ENCODE measurements at places on chromosomes 2 and 18.

GRCh38 chr2:240384711-240385450, 50.6 kb upstream of the GPC1 start:
- DNase-seq = no peak

- peak; percentile 39 for DNase-seq
Measured at GRCh38 chr2:224630659-224631550, 45.7 kb upstream of the CUL3 start.

GRCh38 chr2:23083966-23084365, 301.0 kb upstream of the KLHL29 start:
- DNase-seq = no peak

GRCh38 chr2:23824777-23825212, 102.1 kb downstream of the ATAD2B start:
- DNase-seq = peak; percentile 41

GRCh38 chr2:189819297-189819704, 35.1 kb downstream of the PMS1 start:
- DNase-seq = no peak

- no peak for DNase-seq
Measured at GRCh38 chr2:20530520-20530919, 83.6 kb downstream of the RHOB start.

GRCh38 chr18:65227970-65228369, 522.8 kb upstream of the CDH7 start:
- DNase-seq = no peak

GRCh38 chr2:43727634-43728014, 46.2 kb upstream of the DYNC2LI1 start:
- DNase-seq = no peak

GRCh38 chr18:38602341-38602740, 1036.7 kb upstream of the CELF4 start:
- no peak for DNase-seq

DNA sequence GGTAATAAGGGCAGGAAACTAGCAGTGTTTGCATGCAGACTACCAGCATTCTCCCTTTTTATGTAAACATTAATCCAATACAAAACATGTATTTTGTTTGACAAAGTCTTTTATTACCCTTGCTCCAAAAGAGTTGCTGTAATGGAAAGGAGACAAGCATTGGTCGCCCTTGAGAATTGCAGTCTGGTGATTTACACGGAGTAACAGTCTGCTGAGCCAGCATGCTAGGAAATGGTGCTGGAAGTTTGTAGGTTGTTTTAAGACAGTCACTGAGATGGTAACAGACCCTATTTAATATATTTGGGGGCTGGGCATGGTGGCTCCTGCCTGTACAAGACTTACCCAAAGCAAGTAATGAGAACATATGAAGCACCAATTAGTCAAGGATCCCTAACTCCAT, 2.8 kb upstream of the PRKCE start:
- no peak for DNase-seq

GRCh38 chr2:138818556-138818955, 38.4 kb upstream of the NXPH2 start:
- DNase-seq = no peak

- no peak for DNase-seq
Measured at GRCh38 chr2:64166637-64167420, 22.6 kb upstream of the PELI1 start.

GRCh38 chr18:9174302-9174701, 37.7 kb downstream of the ANKRD12 start:
- no peak for DNase-seq

DNA sequence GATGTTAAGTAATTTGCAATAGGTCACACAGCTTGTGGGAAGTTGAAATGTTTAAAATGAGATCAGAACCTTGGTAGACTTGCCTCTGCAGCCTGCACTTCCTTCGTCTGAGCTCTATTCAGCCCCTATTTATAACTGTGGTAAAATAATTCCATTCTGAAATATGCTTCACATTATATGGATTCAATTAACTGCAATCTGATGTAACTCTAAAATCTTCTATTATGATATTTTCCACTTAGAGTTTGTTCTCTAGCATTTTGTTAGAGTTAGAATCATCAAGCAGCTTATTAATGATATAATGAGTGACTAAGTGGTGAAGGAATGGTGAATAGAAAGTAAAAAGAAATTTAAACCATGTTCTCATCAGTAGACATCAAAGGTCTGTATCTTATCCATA, 139.6 kb upstream of the ARHGAP28 start:
- no peak for DNase-seq

DNA sequence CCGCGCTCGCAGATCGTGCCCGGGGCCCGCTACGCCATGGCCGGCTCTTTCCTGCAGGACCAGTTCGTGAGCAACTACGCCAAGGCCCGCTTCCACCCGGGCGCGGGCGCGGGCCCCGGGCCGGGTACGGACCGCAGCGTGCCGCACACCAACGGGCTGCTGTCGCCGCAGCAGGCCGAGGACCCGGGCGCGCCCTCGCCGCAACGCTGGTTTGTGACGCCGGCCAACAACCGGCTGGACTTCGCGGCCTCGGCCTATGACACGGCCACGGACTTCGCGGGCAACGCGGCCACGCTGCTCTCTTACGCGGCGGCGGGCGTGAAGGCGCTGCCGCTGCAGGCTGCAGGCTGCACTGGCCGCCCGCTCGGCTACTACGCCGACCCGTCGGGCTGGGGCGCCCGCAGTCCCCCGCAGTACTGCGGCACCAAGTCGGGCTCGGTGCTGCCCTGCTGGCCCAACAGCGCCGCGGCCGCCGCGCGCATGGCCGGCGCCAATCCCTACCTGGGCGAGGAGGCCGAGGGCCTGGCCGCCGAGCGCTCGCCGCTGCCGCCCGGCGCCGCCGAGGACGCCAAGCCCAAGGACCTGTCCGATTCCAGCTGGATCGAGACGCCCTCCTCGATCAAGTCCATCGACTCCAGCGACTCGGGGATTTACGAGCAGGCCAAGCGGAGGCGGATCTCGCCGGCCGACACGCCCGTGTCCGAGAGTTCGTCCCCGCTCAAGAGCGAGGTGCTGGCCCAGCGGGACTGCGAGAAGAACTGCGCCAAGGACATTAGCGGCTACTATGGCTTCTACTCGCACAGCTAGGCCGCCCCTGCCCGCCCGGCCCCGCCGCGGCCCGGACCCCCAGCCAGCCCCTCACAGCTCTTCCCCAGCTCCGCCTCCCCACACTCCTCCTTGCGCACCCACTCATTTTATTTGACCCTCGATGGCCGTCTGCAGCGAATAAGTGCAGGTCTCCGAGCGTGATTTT, 7.6 kb downstream of the TBR1 start:
- DNase-seq = peak; percentile 45

DNA sequence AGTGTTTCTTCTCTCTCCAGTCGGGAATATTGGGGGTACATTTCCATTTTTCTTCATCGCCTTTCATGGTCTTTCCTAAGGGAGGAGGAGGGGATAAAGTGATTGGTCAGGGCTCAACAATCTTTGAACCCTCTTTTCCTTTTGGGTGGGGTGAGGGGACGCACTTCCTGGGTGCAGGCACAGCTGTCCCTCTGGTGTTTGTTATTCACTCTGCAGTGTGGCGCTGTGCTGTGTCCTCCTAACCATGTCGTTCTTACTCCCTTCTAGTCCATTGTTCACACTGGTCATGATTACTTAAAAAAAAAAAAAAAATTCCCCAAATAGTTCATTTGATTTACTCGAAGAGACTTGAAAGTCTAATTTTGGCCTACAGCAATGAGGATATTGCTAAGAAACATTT, 44.4 kb downstream of the ZBTB14 start:
- no peak for DNase-seq

DNA sequence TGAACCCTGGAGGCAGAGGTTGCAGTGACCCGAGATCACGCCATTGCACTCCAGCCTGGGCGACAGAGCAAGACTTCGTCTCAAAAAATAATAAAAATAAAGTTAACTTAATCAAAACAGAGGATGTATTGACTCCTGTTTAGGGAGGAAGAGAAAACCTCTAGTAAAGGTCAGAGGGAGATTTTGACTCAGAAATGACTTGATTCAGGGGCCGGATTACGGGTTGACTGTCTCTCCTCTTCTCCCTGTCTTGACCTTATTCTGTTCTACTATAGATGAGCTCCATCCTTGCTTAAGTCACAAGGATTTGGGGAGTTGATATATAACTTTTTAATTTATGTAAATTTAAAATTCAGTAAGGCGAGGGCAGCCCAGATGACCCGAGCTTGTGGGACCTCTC, 71.0 kb downstream of the COX7A2L start:
- DNase-seq = no peak

GRCh38 chr2:163347982-163348856, 387.6 kb downstream of the FIGN start:
- DNase-seq = peak; percentile 11

- no peak for DNase-seq
Measured at GRCh38 chr2:162711832-162712540, 126.6 kb downstream of the KCNH7 start.

- no peak for DNase-seq
Measured at GRCh38 chr18:66111018-66111417, 360.2 kb downstream of the CDH7 start.

- DNase-seq = peak; percentile 40
Measured at GRCh38 chr2:181742922-181743722, 62.8 kb upstream of the NEUROD1 start.

GRCh38 chr2:65579506-65580235, 147.3 kb upstream of the SPRED2 start:
- no peak for DNase-seq

DNA sequence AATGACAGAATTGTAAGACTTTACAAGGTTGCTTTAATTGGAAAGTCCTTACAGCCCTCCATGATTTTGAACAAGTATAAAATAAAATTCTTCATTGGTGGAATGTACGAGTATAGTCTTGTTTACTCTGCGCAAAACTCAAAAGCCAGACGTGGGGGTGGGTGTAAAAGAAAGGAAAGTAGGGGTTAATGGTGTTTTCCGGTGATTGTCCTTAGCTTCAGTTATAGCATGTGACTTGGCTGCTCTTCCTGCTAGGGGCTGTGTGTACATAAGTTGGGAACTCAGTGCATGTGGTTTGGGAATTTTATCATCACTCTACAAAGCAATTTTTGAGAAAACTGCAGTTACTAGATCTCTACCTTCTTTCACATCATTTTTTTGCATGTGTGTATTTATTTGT, 82.4 kb upstream of the CAVIN2 start:
- DNase-seq = no peak

DNA sequence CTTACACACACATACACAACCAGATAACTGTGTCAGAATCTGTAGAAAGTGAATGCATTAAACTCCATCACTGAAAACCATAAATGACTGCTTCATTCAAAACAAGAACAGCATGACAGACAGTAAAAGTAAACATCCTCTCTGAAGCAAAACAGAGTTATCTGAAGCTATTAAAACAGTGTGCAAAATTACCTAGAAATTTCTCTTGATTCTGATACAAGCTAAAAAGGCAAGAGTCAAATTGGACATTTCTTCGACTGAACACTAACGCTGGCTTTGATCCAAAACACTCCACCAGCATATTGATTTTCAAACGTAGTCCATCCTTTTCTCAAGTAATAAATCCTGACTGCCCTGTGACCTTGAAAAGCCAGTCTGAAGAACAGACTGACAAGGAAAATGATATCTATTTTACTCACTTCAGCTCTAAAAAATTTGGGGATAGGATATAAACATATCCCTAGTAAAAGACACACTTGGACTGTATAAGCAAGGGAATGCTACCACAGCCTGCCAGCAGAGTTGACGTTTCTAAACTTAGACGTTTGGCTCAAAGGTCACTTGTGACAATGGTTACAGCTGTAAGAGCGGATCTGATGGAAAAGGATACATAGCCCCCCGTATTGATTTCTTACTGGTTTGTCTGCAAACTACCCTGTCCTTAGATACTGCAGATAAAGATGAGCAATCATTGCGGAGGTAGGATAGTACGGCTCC, 128.9 kb upstream of the ITGB6 start:
- no peak for DNase-seq

DNA sequence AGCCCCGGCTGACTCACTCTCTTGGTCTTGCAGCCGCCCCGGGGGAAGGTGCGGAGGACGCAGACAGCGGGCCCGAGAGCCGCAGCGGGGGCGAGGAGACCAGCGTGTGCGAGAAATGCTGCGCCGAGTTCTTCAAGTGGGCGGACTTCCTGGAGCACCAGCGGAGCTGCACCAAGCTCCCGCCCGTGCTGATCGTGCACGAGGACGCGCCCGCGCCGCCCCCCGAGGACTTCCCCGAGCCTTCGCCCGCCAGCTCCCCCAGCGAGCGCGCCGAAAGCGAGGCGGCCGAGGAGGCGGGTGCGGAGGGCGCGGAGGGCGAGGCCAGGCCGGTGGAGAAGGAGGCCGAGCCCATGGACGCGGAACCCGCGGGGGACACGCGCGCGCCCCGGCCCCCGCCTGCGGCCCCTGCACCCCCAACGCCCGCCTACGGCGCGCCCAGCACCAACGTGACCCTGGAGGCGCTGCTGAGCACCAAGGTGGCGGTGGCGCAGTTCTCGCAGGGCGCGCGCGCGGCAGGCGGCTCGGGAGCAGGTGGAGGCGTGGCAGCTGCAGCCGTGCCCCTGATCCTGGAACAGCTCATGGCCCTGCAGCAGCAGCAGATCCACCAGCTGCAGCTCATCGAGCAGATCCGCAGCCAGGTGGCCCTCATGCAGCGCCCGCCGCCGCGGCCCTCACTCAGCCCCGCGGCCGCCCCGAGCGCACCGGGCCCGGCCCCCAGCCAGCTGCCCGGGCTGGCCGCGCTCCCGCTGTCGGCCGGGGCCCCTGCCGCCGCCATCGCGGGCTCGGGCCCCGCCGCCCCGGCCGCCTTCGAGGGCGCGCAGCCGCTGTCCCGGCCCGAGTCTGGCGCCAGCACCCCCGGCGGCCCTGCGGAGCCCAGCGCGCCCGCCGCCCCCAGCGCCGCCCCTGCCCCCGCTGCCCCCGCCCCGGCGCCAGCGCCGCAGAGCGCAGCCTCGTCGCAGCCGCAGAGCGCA, 12.7 kb downstream of the SALL3 start:
- peak; percentile 39 for DNase-seq

DNA sequence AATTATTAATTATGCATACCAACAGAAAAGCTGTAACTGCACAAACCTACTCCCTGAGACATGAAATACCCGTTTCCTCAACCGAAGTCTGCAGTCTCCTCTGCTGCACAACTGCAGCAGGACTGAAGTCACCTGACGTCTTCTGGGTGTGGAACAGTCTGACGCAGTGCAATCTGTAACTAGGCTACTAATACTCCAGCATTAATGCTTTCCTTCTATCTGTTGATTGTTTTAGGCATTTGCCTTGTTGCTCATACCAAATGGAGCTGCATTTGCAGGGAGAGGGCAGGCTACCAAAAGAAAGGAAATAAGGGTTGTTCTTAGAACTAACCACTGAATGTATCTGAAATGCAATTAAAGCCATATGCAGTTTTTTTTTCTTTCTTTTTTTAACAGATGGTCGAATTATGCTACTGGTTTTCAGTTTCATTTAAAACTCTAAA, 40.1 kb downstream of the RTN4 start:
- peak; percentile 73 for DNase-seq

Measured in D341Med (cell line).